ENCODE measurements at places on chromosomes 6 and 20. TPM values are rescaled to one million over a fixed set of nuclear protein-coding genes. Genes with fewer than 3 reads are reported as not detected.

GRCh38 chr6:154653853-154654252 lies 79.4 kb upstream of the SCAF8 start:
- no peak for DNase-seq

GRCh38 chr6:31366693-31367470 lies 9.9 kb upstream of the HLA-B start:
- DNase-seq, result peak; percentile 93

DNA sequence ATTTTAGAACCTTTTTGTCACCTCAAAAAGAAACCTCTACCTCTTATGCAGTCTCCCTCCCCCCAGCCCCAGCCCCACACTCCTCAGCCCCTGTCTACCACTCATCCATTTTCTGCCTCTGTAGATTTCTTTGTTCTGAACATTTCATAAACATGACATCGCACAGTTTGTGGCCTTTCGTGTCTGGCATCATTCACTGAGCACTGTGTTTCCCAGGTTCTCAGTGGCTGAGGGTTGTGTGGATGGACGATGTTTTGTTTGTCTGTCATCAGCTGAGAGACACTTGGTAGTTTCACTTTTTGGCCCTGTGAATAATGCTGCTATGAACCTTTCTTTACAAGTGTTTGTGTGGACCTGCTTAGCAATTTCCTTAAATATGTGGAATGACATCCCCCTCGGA lies 64.5 kb downstream of the FAM120B start:
- DNase-seq, result no peak

DNA sequence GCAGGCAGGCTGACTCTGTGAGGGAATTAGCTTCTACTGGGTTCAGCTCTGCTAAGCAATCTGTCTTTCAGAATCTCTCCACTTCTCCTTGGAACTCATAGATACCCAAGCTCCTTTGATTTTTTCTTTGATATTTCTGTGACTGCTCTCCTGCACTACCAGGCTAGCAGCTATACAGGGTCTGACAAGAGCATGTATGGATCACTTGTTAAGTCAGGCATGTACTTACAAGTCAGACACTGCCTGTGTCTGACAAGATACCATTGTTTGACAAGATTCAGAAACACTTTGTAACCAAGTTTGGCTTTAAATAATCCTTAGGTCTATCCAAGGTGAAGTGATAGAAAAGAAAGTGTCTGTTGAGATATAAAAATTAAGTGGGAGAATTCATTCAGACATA lies 79.5 kb downstream of the SESN1 start:
- DNase-seq, result no peak

The CLDN20 gene
- not detected for total RNA-seq

The OR2J3 gene
- not detected for total RNA-seq

The STX11 gene
- not detected for total RNA-seq

Measured in neural crest cell (in vitro differentiated cells).